ENCODE measurements at places on chromosomes 4 and X. TPM values are rescaled to one million over a fixed set of nuclear protein-coding genes. Genes with fewer than 3 reads are reported as not detected.
A peak's percentile ranks its signal among the peaks of the same experiment; 100 is the strongest.

DNA sequence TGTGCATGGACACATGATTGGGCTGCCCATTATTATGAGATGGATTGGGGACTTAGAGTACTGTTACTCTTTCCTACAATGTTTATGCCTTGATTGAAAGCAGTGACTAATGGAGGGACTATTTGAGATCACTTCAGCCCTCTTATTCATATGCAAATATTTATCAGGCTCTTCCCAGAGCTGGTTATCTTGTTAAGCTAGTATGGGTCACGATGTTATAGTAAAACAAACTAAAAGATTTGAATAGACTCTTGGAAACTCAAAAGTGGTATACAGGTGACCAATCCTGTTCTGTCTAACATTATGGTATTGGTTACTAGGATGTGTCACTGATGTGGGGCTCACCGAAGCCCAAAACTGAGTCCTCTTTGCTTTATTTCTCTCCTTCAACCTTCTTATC is 306.2 kb upstream of the CASK start:
- no peak for DNase-seq

PRRG1 gene
- total RNA-seq = 16.0 TPM

DNA sequence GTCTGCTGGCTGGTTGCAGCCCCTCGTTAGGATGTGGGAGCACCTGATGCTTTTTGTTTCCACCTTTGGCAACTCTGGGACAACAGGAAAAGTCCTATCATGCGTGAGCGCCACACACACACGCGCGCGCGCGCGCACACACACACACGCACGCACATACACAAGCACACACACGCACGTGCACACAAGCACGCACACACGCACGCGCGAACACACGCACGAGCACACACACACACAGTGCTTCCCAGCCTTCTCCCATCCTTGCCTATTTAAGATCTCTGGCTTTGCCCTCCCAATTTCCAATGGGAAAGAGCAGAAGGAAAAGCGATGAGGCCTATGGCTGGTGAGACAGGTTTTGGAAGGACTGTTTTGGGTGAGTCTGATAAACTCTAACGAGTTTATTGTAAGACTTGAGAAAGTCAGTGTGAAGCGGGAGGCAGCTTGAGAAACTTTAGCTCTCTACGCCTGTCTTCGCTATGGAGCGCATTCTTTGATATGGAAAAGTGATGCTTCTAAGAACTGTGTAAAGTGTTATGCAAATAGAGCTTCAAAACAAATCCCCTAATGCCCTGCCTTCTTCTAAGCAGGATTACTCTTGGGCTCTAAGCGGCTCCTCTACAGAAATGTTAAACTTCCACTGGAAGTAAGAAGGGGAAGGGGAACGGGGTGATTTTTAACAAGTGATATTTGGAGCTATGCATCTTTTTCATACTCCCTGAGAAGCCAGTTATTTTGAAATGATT is 11.8 kb downstream of the SUPT20HL1 start:
- DNase-seq = no peak

- no peak for DNase-seq
Observed at GRCh38 chrX:78687586-78687985, 28.5 kb upstream of the RTL3 start.

- no peak for DNase-seq
Observed at GRCh38 chr4:112315446-112315845, 18.3 kb downstream of the ALPK1 start.

MAGEB6 gene
- not detected for total RNA-seq

- no peak for DNase-seq
Observed at GRCh38 chr4:184392748-184393559, 81.4 kb downstream of the IRF2 start.

MTMR8 gene
- total RNA-seq = 1.1 TPM

NOX1 gene
- not detected for total RNA-seq

XG gene
- total RNA-seq = not detected

DNA sequence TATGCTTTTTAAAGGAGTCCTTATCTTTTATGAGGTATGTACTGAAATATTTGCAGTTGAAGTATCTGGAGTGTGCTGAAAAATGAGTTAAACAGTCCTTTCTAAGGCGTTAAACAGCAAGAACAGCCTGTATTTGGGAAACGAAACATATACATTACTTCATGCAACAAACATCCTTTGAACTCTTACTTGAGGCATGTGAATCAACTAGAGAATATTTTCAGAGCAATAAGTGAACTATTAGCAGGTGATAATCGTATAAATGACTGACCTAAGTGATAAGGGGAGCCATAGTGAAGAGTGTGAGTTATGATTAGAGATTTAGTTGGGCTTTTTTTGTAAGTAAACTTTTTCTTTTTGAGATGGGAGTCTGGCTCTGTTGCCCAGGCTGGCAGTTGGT is 45.9 kb upstream of the RHOH start:
- DNase-seq = no peak

DNA sequence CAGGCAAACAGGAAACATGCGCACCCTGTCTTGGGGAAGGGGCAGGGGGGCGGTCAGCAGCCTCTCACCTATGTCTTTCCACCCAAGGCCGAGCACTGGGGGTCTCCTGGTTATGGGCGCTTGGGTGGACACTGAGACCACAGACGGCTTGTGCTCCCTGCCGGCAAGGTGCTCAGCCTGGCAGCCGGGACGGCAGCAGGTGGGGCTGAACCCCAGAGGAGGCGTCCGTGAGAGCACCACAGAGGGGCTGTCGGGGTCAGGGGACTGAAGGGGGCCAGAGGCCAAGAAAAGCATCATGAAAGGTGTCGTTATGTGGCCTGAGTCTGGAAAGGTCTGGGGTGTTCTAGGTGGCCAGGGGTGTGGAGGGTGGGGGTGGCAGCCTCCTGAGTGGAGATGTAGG is 19.6 kb downstream of the DOK7 start:
- DNase-seq = no peak

SLC6A14 gene
- total RNA-seq = 0.05 TPM

DNA sequence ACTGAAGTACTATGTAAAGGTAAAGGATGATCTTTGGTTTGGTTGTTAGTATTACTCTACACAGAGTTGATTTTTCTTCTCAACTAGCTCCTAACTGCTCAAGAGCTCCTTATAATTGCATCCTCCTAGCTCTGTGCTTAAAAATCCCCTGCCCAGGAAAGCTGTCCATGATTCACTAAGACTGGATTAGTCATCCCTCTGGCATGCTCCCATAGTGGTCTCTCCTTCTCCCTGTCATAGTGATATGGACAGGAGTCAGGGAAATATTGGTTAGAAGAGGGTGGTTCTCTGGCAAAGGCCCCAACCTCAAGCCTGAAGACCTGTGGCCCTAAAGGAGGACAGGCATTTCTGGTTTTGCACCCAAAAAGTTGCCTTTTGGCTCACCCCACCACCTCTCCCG is 242.3 kb upstream of the KCNIP4 start:
- DNase-seq = no peak

DNA sequence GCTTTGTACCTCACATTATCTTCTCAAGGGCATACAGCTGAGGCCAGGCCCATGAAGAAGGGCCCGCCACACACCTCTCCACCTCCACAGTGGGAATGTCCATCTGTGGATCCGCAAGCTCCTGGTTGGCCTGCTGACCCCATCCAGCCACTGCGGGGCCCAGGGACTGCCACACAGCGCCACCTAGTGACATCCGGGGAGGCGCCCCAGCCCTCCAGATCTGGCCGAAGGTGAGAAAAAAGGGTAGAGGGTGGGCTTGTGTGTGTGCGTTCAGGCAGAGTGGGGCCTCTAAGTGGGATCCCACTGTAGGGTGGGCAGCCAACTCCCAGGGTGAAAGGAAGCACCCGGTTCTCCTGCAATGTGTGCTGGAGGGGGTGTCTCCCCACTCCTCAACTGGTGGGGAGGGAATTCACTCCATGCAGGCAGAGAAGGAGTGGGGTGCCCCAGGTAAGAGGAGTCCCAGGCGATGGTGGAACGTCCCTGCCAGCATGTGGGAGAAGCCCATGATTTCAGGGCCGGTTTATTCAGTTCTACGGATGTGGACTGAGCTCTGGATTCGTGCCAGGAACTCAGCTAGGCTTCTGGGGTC is 117.3 kb downstream of the ENPP6 start:
- DNase-seq = peak; percentile 10

NXF3 gene
- total RNA-seq = 0.25 TPM

- no peak for DNase-seq
Observed at GRCh38 chrX:53028678-53029077, 19.9 kb upstream of the GPR173 start.

- DNase-seq = no peak
Observed at GRCh38 chr4:123446865-123447474, 50.4 kb downstream of the SPRY1 start.

- no peak for DNase-seq
Observed at GRCh38 chrX:39576041-39576872, 521.5 kb downstream of the BCOR start.

DNA sequence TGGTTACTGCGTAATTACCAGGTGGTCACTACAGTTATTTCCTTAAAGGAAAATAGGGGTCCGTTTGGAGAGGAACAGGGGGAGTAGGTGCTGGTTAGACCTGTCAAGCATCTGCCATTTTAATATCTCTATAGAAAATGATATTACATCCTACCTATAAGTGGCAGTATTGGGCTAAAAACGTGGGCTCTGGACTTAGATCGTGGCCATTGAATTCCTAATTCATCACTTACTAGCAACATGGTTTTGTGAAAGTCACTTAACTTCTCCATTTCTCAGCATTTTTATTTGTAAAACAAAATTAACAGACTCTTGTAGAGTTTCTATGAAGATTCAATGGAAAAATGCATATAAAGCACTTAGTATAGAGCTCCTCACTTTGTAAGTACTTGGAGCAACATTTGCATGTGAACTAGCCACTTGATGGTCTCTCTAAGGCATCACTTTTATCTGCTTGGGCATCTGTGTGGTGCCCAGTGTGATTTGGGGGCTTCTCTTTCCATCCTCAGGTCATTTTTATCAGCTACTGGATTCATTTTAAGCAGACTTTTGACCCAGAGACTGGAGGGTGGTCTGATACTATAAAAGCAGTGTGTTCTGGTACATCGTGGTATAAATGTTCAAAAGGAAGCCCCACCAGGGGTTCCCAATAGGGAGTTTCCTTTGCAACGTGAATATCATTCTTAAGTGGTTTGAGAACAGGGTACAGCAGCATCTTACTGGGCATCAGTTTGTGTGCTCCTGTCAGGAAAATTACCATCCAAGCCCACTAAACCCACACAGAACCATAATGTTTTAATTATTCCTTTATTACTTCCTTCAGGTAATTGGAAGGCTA is 42.7 kb upstream of the RASSF6 start:
- DNase-seq = peak; percentile 21

SYTL4 gene
- total RNA-seq = 8.8 TPM

IL1RAPL2 gene
- not detected for total RNA-seq

DNA sequence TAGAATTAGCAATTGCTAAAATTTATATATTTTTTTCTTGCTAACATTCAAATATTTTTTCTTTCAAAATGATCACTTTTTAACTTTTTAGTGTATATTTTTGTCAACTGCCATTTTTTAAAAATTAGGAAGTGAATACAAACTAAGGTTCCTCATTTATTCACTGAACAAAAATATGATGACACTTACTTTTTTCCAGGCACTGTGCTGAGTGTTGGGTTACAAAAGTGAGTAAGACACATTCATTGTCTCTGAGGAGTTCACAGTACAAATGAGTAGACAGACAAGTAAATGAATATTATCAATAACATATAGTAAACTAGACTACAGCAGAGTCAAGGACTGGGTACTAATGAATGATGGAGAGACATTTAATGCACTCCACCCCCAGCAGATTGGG is 543.5 kb downstream of the PDHA2 start:
- DNase-seq = no peak

DNA sequence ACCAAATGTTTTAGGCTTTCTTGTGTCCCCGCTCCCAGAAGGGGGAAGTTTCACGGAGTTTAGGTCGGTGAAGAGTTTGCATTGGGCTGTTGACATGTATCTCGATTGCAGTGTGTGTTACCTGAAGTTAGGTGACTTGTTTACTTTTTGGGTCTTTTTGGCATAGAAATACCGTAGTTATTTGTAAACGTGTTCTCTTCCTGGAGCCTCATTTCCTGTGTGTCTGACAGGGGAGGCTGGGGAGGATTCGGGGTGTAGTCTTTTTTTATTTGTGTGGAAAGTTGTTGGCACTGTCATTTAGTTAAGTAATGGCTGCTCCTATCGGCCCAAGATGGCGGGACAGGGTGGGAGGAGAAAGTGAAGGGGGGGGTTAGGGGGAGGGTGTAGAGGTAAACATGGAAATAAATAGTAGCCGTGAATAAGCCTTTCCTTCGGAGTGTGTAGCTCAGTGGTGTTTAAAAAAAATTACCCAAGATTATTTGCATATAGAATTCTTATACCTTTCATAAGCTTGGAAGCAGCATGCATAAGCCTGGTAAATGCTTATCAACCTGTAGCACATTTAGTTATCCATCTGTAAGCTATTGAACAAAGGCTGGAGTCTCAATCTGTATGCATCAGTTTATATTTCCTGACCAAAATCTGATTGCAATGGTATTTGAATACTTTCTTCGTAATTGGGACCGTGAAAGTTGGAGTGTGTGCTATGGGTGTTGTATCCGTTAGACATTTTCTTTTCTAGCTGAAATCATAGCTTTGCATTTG is 1.6 kb downstream of the KDM6A start:
- no peak for DNase-seq

DNA sequence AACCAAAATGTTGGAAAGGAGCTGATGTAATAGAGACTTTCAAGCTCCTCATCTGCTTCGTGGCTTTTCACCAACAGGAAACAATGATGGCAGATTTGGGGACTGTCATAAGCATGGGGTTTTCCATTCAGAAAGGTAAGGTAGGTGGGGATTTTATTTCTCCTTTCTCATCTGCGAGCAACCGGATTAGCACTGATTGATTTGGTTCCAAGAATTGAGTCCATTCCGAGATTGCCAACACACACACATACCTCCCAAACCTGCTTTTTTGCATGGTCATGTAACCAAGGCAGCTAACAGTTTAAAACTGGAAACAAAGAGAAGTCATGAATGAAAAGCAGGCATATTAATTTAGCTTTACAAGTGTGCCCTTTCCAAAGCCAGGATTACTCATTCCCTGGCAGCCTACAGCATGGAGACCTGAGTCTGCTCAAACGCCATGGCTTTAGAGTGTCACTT is 63.0 kb upstream of the LNX1 start:
- no peak for DNase-seq

GRCh38 chr4:47372561-47372960 is 90.9 kb downstream of the COMMD8 start:
- DNase-seq = no peak

- no peak for DNase-seq
Observed at GRCh38 chr4:83195269-83195668, 80.7 kb upstream of the PLAC8 start.

GRCh38 chrX:153460826-153461225 is 9.6 kb downstream of the HAUS7 start:
- DNase-seq = no peak

RAB33A gene
- not detected for total RNA-seq

DNA sequence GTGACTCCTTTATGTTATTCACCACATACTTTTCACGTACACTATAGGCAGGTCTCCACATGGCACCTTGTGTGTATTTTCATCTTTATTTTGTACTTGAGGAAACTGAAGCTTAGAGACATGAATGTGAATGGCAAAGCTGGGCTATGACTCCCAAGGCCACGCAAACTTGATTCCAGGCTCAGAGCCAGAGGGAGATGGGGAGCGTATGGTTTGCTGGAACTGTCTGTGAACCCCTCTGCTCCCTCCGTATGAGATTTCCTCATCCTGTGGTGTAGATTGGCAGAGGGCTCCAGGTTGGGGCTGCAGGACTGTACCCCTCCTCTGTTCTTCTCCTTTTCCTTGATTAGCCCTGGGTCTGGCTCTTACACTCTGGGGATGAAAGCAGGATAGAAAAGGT is 16.1 kb upstream of the STARD8 start:
- no peak for DNase-seq

FNIP2 gene
- total RNA-seq = 4.8 TPM
